ENCODE measurements at places on chromosomes 6 and 20. TPM values are rescaled to one million over a fixed set of nuclear protein-coding genes. Genes with fewer than 3 reads are reported as not detected.

- DNase-seq = no peak
Measured at GRCh38 chr6:112475083-112475482, 128.0 kb downstream of the RFPL4B start.

GRCh38 chr20:36493801-36494114 is 47.6 kb upstream of the MYL9 start:
- DNase-seq = no peak

DNA sequence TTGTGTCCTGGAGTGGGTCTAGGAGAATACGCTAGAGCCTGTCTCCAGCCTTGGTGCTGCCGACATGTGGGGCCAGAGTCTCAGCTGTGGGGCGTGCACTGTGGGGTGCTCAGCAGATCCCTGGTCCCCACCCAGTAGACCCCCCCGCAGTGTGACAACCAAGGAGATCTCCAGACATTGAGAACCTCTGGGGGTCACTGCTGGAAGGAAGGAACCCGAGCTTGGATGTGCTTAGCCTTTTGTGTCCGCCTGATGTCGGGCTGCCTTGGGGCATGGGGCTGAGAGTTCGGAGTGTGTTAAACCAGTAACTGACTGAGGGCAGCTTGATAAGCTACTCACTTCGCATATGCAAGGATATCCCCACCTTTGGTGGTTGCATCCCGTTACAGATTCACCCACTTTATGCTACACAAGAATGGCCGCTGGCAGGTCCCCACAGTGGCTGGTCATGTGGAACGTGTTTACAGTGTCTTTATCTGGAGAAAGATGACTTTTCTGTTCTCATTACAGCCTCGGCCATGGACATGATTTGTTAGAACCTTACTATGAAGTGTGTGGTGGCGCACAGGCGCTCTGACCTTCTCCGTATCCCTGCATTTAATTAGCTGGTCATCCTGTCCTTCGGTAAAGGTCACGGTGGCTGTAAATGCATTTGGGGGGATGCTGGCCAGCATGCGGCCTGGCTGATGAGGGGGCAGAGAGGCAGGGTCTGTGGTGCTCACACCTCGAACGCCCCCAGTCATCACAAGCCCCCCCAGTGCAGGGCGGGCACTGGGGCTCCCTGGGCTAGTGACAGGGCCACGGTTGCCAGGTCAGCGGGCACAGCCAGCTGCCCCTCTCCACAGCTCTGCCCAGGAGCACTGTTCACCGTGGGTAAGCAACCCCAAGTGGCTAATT is 366.8 kb downstream of the TAF4 start:
- no peak for DNase-seq

DNA sequence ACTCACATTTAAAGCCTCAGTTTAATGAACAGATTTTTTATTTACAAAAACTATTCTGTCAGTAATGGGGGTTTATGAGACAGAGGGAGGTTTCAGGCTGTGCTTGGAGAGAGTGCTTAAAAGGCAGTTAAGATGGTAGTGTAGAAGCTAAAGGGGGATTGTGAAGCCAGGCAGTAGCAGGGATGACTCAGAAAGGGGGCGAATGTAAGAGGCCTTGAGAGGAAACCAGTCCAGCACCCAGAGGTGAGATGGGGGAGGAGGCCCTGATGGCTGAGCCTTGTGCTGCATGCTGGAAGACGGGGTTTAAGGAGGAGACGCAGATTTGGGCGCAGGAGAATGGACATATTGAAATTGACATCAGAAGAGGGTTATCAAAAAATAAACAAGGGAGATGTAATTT is 6.6 kb upstream of the SERPINB9 start:
- no peak for DNase-seq

Gene CASS4
- total RNA-seq = 1.5 TPM

Gene IRF4
- 1.0 TPM for total RNA-seq

Gene FABP7
- 138 TPM for total RNA-seq

Data from spinal cord (tissue), 10 donors.